ENCODE measurements at places on chromosomes 2 and 18.

DNA sequence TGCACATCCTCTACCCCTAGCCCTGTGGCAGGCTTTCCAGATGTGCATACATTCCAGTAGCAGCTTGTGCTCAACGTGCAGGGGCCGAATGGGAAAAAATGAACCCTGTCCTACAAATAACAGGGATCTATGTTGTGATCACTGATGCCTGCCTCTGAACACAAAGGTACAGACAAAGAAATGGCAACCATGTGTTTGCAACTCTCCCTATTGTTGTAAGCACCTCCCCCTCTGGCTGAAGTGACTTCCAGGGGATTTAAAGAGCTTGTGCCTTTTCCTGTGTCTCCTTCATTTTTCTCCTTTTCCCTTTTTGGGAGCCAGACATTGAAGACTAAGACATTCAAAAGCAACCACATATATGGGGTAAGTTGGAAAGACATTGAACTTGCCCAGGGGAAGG is 21.6 kb downstream of the ARHGAP25 start:
- DNase-seq, result no peak

GRCh38 chr2:11319939-11320338 is 24.5 kb downstream of the ROCK2 start:
- no peak for DNase-seq

GRCh38 chr2:138782383-138782782 is 2.2 kb upstream of the NXPH2 start:
- DNase-seq, result no peak

- DNase-seq, result no peak
Measured at GRCh38 chr2:239225371-239225851, 175.4 kb downstream of the HDAC4 start.

DNA sequence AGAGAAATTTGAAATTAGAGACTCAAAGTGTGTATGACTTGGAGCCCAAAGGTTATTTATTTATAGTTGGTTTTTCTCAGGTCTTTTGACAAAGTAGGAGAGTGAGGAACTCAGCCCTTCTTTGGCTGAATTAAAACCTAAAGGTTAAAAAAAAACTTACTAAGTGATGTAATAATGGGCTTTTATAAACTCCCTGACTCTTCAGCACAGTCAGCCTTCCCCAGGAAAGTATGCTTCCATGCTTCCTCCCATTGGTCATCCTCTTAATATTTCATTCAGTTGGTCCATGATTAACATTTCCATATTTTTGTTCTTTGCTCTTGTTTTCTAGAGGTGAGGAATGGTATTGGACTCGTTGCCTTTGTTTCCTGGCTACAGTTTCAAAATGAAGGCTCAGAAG is 7.2 kb downstream of the ARPC2 start:
- DNase-seq, result no peak

DNA sequence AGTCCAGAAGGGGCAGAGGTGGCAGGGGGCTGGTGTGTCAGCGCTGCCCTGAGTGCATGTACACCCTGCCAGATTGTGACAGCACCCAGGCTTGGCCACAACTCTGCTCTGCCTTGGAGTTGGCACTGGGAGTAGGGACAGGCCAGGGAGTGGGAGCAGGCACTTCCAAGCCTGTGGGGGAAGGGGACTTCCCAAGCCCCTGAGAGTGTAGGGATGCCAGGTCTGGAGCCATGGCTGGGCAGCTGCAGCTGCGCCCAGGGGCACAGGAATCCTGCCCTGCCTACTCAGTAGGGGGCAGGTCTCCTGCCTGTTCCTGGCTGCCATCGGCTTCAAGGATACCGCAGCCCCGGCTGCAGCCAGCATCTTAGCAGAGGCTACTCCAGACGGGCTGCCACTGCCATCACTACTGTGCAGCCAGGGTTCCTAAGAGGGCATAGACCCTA is 109.4 kb downstream of the CALCRL start:
- no peak for DNase-seq

DNA sequence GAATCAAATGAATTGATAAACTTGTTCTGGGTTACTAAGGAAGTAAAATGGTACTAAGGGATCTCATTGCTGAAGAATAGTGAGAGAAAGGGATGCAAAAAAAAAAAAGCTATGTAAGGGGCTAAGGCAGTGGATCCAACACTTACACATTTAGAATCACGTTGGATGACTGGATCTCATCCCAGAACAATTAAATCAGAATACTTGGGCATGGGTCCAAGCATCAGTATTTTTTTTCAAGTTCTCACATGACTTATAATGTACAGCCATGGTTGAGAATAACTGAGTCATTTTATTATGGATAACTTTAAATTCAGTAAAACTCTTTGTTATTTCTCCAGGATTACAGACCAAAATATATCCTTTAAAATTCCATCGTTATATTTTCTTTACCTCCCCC is 8.5 kb downstream of the DSC1 start:
- no peak for DNase-seq

DNA sequence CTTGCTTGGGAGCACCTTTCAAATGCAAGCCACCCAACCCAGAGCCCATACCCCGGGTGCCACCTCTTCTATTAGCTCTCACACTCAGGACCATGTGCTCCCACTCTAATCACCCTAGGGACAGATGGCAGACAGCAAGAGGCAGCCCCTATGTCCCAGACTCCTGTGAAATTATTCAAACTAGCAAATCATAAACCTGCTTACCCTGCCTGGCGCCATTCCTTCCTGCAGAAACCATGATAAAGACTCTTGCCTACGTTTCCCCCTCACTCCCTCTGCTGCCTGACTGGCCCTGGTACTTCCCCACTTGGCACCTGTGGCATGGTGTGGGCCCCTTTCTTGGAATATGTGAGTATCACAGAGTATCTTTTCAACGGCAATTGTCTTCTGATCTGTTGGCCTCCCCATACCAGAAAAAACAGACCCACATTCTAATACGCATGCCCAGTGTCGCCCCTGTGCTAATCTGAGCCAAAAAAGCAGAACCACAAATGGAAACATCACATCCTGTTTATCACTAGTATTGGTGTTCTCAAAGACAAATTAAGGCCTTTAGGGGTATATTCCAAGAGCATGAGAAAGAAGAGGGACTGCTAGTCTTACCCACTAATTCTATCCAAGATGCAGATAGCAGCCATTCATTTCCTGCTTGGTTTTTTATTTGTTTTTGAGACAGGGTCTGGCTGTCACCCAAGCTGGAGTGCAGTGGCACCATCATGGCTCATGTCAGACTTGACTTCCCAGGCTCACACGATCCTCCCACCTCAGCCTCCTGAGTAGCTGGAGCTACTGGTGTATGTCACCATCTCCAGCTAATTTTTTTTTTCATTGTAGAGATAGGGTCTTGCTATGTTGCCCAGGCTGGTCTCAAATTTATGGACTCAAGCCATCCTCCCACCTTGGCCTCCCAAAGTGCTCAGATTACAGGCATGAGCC is 44.1 kb upstream of the TTC39C start:
- DNase-seq, result no peak

GRCh38 chr18:49851624-49852023 is 38.3 kb upstream of the ACAA2 start:
- DNase-seq, result no peak

GRCh38 chr2:164903951-164904350 is 51.4 kb downstream of the SLC38A11 start:
- no peak for DNase-seq

- no peak for DNase-seq
Measured at GRCh38 chr18:57806201-57806977, 3.3 kb upstream of the ATP8B1 start.

- DNase-seq, result no peak
Measured at GRCh38 chr18:7683753-7684152, 116.6 kb downstream of the PTPRM start.

GRCh38 chr2:11491348-11491933 is 25.5 kb upstream of the E2F6 start:
- DNase-seq, result no peak

GRCh38 chr2:160493227-160494028 is at the start of gene RBMS1:
Gene RBMS1, minus strand, starts transcription at chr2:160493807. Its CDS starts 444 bp downstream, at chr2:160493363.
- no peak for DNase-seq

DNA sequence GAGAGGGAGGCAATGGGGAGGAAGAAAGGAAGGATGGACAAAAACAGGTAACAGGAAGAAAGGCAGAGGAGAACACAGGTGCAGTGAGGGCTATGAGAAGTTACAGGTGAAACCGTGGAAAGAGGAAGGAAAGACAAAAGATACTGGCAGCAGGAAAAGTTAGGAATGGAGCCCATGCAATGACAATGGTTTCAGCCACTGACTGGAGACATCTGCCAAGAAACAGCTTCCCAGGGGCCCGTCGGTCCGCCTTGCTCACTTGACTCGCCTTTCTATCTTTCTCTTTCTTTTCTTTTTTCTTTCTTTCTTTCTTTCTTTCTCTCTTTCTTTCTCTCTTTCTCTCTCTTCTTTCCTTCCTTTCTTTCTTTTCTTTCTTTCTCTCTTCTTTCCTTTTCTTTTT is 37.5 kb downstream of the ST8SIA5 start:
- no peak for DNase-seq

DNA sequence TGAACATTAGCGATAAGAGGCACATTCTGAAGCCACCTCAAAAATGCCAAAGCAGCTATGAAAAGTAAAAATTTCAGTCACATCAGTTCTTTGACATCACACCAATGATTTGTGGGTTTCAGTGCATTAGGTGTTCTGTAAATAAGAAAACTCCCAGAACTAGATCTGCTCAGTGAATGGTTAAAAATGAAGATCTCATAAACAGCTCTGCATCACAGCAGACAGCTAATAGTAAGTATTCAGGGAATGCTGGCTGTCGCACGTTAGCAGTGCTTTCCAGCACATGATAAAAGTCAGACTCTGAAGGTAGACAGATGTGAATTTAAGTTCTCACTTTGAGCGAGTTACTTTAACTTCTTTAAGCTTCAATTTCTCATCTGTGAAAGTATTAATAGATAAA is 154.9 kb downstream of the SATB2 start:
- DNase-seq, result no peak

DNA sequence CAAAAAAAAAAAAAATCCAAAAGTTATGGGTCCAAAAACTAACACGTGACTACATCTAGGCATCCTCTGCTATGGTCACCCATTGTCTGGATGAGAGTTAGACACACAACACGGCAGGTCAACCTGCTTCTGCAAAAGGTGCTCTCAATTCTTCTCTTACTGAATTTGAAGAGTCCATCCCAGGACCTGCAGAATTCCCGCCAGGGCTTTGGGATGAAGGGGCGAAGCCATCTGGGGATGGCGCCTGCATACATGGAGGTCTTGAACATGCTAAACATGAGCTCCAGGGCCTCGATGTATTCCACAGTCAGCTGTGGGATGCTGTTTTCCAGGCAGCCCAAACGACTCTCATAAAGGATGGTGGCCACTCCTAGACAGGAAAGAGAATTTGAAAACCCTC is 19.1 kb downstream of the CYP27C1 start:
- no peak for DNase-seq

DNA sequence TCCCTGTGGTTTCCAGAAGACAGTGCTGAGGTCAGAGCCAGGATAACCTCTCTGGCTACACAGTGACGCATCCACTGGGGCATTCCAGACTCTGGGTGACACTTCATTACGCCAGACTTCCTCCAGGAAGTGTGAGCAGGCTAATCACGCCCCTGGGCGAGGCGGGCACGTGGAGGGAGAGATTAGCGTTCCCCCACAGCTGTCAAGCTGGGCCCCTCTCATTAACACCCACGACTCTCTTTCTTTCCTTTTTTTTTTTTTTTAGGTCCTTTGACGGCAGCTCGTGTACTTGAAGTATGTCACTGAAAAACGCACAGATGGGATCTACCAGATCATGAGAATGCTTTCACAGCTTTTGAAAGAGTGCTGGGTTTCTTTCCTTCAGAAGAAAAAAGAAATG is 274.6 kb downstream of the AFF3 start:
- DNase-seq, result no peak

GRCh38 chr2:227826563-227826962 is 12.9 kb downstream of the CCL20 start:
- DNase-seq, result no peak

DNA sequence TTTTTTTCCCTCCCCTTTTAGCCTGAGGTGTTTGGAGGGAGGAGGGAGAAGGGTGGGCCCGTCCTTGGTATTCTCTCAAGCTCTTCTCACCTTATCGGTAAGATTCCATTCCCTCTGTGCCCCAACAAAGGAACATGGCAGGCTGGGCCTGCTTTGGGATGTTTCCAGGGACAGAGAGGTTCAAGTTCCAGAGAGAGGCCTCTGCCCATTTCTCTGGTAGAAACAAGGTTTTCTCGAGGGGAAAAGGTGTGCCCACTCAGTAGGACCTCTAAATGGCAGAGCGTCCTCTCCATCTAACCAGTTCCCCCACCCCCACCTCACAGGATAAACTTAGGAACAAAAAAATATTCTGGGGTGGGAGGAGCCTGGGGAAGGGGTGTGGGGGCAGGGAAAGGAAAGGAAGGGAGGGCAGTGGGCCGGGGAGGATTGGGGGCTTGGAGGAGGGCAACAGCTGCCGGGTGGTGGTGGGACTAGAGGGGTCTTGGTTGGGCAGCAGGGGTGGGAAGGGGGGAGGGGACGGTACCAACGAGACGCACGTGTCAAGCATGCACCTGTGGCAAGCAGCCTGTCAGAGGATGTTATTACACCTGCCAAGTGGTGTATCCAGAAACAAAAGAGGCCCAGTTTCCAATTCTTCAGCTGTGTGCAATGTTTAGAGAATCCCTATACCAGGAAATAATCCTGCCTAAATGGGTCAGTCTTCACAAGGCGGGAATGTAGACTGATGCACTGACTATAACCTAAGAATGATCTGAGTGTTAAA is 2.1 kb downstream of the PCBP1 start:
- DNase-seq, result no peak

DNA sequence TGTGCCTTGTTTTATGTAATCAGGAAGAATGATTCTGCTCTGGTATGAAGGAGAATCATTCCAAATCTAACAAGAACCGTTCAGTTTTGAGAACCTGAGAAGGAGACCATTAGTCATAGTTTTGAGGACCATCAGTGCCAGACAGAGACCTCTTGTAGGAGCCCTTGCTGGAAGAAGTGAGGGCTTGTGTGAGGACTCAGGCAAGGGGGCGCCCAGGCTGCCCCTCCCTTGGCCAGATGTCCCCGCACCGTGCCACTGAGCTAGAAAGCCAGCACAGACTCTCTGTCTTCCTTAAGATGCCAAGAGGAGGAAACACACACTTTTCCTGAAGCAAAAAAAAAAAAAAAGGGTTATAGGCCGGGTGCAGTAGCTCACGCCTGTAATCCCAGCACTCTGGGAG is 55.7 kb upstream of the SLC39A10 start:
- no peak for DNase-seq

GRCh38 chr18:75336767-75337166 is 90.7 kb downstream of the SMIM21 start:
- DNase-seq, result no peak

GRCh38 chr18:68397241-68398035 is 317.5 kb downstream of the TMX3 start:
- no peak for DNase-seq

DNA sequence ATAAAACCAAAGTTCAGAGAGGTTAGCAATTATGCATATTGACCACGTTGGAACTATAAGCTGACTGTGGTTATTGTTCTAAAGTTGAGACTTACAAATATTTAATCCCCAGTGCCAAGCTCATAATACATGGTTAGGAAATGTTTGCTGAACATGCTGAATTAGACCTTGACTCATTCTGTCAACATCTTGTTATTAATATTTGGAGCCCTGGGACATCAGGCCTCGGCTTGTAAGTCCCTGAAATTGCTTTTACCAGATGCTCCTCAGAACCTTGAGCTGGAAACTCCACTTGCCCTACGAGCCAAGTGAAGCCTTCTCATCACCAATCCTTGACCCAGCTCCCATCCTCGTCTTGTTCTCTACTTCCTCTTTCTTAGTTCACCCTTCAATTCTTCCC is 21.2 kb downstream of the DYNAP start:
- no peak for DNase-seq

- no peak for DNase-seq
Measured at GRCh38 chr2:60518567-60518966, 34.9 kb downstream of the BCL11A start.

All from amygdala (tissue), 56 donors.